Activated T-cell treated with anti-CD3 and anti-CD28 coated beads, Interleukin-2, amount 50 U/mL, for 72 hours (primary cell): ENCODE measurements at places on chromosomes 6 and 20.

GRCh38 chr6:32603222-32603621 is 13.6 kb upstream of the HLA-DRB1 start:
- DNase-seq, result no peak

GRCh38 chr20:15220009-15220656 is 882.7 kb upstream of the FLRT3 start:
- no peak for DNase-seq

GRCh38 chr6:128323011-128323410 is 197.4 kb downstream of the PTPRK start:
- DNase-seq, result no peak

- DNase-seq, result no peak
Measured at GRCh38 chr6:22949967-22950366, 380.6 kb downstream of the HDGFL1 start.

DNA sequence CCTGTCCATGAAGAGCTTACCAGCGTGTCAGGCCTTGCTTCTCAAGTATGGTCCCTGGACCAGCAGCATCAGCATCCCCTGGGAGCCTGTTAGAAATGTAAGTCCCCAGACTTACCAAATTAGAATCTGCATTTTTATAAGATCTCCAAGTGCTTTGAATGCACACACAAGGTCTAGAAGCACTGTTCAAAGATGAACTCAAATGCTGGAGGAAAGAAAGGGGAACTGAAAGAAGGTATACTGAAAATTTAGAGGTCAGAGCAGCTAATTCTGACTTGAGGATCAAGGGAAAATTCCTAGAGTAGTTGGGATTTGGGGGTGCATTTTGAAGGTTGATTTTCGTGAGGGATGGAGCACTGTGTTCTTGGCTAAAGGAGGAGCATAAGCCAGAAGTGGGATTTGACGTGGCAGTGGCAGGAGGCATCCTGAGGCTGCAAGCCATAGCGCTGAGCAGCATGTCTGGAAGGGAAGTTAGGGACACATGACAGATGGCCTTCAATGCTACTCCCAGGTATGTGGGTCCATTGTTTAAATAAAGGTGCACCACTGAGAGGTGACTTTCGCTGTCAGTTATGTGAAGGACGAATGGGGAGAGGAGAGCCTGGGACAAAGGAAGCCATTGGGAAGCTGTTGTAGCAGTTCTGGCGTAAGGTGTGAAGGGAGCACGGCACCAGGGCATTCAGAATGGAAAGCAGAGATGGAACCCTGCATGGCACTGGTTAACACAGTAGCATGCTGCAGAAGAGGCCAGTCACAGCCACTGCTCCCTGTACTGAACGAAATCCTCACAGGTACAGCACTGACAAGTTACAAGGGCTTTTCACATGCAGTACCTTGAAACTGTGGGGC is 36.2 kb downstream of the ARMC2 start:
- no peak for DNase-seq

GRCh38 chr20:58976061-58976730 is 4.9 kb upstream of the NELFCD start:
- DNase-seq, result no peak

DNA sequence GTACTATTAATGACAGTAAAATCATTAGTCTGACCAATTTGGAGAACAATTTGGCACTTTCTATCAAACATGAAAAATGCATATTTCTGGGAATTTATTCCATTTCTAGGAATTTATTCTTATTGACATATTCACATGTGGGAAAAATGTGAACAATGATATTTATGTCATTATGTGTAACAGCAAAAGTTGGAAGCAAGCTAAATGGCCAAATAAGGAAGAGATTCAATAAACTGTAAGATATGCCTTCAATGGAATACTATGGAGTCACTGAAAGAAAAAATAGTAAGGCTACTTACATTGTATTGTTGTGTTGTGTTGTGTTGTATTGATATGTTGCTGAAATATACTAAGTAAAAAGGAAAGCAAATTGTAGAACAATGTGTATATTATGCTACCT is 100.5 kb upstream of the EDN1 start:
- DNase-seq, result no peak

- no peak for DNase-seq
Measured at GRCh38 chr6:144265061-144265357, 20.1 kb upstream of the UTRN start.

DNA sequence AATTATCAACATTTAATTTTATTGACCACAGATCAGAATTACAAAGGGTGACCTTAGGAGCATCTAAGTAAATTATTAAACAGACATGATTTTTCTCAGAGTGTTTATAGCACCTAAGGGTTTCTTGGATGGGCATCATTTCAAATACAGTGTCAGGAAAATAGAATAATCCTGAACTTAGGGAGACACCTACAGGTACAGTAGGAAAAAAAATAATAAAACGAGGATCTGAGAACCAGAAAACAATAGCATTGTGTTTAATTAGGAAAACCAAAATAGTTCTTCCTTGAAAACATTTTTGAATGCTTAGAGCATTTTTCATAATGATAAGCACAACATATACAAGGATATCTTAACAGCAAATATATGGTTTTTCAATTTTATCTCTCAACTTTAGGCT is 39.2 kb downstream of the MMUT start:
- DNase-seq, result no peak

- DNase-seq, result no peak
Measured at GRCh38 chr6:71349976-71350615, 61.5 kb downstream of the OGFRL1 start.

GRCh38 chr20:9491324-9491723 is 23.1 kb upstream of the LAMP5 start:
- DNase-seq, result no peak

- peak; percentile 77 for DNase-seq
Measured at GRCh38 chr6:127186889-127187288, 68.4 kb downstream of the RSPO3 start.

- DNase-seq, result no peak
Measured at GRCh38 chr6:42010909-42011308, 39.4 kb upstream of the TAF8 start.

DNA sequence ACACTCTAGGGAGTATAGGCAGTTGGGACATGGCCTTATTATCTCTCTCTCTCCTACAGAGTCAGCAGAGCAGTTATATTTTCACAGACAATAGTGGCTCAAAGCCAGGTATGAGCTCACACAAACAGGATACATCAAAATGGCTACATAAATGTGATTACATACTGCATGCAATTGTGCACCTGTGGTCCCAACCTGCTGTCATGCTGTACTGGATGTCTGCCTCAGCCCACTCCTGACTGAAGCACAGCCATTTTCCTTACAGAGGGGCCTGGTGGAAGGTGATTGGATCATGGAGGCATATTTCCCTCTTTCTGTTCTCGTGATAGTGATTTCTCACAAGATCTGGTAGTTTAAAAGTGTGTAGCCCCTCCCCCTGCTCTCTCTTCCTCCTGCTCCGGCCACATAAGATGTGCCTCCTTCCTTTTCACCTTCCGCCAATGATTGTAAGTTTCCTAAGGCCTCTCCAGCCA is 37.0 kb upstream of the SAMHD1 start:
- no peak for DNase-seq

DNA sequence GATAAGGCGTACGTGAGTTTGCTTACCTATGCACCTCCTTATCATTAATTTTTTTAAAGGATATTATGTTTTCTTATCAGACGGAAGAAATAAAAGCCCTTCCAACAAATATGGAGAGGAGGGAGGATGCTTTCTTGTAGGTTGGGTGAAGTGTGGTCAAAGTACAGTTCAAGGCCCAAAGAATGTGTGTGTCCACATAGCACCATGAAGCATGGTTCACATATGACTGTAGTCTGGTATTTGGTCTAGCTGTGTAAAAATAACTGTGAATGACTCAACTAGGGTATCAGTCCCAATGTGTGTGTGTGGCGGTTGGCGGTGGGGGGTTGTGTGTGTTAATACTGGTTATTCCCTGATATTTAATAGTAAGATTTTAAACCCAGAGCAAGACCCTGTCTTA is 212.7 kb downstream of the TMEM242 start:
- no peak for DNase-seq

GRCh38 chr6:22146931-22147701 is 149.7 kb downstream of the PRL start:
- no peak for DNase-seq

DNA sequence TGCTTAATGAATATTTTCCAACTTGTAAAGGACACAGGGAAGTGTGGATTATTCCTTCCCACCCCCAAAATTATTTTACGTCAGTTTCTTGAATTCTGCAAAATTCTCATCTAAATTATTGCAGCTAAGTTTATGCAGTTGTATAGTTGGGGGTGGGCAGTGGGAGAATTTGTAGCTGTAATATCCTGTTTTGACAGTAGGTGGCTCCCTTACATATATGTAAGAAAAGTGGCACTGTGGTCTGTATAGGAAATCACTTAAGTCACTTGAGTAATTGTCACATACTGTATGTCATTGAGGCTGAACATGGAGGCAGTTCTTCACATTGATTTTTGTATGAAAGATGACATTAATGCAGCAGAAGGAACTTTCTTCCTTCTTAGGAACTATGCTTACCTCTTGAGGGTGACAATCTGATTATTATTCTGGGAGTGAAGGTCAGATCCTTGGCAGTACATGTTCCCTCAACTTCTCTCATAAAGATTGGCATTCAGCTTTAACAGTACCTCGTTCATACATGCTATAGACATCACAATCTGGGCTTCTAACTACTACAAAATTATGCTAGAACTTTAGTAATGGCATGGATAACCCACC is 14.6 kb upstream of the CFAP206 start:
- peak; percentile 24 for DNase-seq

DNA sequence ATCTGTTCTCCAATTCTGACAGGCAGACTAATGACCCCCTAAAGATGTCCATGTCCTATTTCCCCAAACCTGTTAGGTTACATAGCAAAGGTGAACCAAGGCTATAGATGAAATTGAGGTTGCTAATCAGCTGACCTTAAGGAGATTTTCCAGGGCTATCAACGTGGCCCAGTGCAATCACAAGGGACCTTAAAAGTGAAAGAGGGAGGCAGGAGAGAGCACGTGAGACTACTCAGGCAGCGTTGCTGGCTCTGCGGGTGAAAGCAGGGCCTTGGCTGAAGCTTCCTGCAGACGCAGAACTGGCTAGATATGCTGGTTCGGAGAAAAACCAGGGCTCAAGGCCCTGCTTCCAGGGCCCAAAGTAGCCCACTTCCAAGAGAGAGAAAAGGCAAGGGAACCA is 78.7 kb downstream of the NCOA7 start:
- DNase-seq, result no peak

DNA sequence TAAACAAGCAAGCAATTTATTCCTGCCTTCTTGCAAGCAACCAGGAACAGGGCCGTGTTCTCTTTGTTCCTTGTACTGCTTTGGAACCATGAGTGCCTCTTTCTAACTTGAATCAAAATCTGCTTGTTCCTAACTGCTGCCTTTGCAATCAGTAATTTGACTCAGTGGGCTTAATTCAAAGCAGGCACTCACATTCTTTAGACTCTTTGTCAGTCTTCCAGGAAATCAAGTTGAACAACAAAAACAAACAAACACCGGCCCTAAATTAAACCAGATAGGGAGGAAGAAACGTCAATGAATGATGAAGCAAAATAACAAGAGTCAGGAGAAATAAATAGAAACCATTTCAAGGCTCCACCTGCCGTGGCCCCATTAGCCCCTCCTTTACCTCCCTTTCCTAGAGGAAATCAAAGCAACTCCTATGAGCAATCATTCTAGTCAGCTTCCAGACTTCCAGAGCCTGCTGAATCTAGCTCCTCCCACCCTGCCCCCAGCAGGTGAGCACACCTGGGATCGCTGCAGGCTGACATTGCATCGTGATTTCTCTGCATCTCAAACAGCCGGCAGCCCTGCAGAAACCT is 582.2 kb upstream of the FLRT3 start:
- no peak for DNase-seq

GRCh38 chr6:163720005-163720404 is 305.5 kb downstream of the QKI start:
- no peak for DNase-seq

GRCh38 chr20:1491860-1492642 is 831 bp upstream of the SIRPB2 start:
- no peak for DNase-seq
